EL (cell line): ENCODE measurements at places on chromosomes 5 and 9.

GRCh38 chr5:163658702-163659567 lies 153.5 kb downstream of the MAT2B start:
- no peak for DNase-seq

DNA sequence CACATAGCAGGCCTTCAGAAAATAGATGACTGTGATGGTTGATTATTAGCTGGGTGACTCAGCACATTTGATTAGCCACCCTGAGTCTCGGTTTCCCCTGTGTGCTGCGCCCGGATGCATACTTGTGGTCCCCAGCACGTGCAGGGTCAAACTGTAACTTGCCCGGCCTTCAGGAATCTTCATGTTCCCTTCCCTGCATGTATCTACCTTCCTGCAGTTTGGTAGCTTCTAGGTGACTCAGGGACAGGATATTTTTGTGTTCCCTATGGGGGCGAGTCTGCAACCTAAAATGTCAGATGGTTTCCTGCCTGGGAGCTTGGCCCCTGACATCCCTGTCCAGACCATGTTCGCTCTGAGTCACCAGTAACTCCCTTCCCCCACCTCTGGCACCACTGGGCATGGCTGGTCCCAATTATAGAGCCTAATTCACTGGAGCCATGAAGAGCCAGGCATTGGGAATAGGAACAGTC lies 13.2 kb downstream of the PTGS1 start:
- peak; percentile 93 for DNase-seq

- DNase-seq = no peak
Measured at GRCh38 chr5:16296946-16297345, 117.4 kb upstream of the MARCHF11 start.

GRCh38 chr5:2747363-2748162 lies 3.9 kb downstream of the IRX2 start:
- DNase-seq = no peak

DNA sequence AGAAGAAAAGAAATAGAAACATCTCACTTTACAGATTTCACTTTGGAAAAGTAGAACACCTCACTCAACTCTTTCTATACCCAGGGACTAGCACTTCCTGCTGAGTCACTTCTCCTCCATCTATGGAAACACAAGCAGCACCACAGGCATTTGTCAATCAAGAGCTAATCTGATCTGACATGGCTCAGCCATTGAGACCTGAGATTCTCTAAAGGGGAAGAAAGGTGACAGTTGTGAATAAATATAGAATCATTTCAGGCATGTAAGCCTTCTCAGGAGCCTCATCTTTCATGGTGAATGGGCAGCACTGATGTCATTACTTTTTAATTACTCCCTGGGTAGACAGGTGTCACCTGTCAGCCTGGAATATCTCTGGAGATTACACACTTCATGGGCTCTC lies 559.8 kb downstream of the HINT1 start:
- no peak for DNase-seq

GRCh38 chr5:108649646-108650045 lies 98.1 kb upstream of the FER start:
- DNase-seq = no peak

DNA sequence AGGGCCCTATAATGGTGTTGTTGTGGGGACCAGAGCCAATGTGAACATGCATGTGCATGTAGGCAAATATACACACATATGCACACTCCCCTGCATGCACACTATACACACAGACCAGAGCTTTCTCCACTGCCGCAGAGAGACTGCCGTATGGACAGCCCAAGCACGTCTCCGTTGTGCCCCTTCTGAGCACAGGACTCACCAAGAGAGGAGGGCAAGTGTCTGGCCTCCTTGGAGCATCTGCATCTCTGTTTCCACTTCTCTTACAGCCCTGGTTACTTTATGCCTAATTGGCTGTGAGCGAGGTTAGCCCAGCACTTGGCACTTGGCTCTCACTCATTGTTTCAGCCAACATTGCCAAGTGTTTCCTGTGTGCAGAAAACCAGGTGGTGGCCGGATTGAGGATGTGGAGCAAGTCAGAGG lies 30.4 kb downstream of the CSF2 start:
- peak; percentile 20 for DNase-seq

DNA sequence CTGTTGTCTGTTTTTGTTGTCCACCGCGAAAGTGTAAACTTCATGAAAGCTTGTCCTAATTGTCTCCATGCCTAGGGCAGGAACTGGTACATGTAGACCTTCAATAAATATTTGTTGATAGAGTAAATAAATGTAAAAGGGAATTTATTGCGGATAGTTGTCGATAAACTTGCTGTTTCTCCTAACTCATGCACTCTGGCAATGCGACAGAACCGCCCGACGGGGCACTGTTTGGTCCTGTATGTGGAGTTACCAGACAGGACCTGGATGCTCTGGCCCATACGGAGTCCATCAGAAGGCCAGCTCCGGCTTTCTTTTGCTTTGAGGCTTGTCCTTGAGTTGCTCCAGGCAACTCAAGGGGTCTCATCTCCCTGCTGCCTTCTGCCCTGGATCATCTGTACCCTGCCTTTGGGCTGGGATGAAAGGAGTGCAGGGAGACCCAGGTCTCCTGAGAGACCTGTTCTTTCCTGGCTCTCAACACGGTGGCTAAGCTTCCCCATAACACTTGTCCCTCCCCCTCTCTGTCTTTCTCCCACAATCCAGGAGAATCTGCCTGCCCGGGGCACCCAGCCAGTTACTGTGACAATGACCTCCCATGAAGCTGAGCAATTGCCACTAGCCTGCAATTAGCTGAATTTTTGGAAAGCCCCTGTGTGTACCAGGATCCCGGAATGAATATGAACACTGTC lies 149.5 kb upstream of the PTCH1 start:
- DNase-seq = no peak

- no peak for DNase-seq
Measured at GRCh38 chr9:99626426-99626825, 195.3 kb upstream of the NR4A3 start.

- no peak for DNase-seq
Measured at GRCh38 chr5:2196416-2196815, 313.7 kb upstream of the IRX4 start.

GRCh38 chr5:158785397-158785796 lies 314.3 kb downstream of the EBF1 start:
- DNase-seq = no peak

DNA sequence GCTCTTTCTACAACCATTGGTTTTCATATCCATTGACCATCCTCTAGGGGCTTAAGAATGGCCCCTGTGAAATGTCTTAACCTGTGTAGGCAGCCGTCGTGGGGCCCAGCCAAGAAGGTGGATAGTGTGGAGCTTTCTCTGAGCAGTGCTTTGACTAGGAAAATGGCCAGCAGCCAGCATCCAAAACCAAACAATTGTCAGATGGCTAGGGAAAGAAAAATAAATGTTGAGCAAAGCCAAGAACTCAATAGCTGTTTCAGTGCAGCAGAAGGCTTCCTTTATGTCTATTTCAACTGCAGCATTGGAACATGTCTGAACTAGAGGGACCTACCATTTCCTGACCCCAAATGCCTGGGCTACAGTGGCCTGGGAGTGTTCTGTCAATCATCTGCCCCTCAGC lies 374.9 kb downstream of the TLE4 start:
- no peak for DNase-seq

DNA sequence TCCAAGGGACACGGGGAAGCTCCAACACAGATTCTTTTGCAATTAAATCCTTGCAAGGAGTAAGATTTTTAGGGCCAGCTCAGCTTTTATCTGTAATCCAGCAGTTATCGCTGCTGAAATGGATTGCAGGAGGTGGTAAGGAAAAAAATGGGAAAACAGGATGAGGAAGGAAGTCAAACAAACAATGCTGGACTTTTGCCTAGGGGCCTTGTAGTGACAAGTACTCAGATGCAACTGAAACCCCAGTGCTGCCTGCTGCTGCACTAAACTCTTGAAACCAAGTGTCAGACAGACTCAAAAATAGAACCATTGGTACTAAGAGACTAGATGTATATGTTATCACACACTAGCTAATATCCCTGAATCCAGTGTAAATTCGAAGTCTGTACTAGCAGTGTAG lies 309.2 kb downstream of the CTNND2 start:
- DNase-seq = no peak

DNA sequence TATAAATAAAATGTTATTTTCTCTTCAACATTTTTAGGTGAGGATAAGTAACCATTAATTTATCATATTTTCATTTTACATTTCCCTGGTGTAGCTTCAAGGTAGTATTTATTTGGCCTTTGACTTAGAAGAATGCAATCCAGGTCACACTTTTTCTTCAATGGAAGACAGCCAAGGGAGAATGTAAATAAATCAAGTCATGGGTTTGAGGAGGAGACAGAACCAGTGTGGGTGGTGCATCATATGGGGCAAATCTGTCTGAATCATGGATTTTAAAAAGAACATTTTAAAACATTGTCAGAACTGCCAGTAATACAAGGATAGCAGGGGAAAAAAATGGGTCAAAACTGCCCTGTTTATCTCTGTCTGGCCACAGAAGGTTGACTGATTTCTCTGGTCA lies 229.5 kb downstream of the FAM114A2 start:
- no peak for DNase-seq

DNA sequence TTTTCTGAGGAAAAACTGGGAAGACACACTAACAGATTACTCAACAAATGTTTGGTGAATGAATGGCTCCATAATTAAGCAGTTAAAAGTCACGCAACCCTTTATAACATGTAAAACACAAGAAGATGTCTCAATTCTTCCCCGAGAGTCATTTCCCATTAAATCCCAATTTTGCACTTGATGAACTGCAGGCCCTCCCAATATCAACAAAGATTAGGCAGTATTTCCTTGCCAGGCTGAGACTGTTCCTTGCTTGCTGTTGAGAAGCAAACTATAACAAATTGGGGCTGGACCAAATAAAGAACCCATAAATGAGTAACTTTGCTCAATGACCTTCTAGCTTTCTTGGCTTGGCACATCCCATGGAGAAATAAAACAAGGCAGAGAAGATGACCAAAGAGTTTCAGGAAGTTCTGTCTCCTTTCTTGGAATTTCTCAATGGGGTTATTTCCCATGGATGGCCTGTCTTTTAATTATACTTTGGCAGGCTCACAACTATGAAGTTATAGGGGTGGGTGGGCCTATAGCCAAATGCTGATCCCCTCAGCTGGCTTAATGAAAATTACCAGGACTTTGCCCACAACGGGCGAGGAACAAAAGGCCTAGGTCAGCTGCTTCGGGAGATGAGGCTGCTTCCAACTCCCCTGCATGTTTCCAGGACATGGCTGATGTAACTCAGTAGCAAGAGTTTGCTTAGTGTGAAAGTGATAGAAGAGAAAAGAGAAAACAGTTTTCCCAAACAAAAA lies 243.1 kb upstream of the RFX3 start:
- DNase-seq = peak; percentile 51

GRCh38 chr9:77673941-77674791 lies 26.0 kb upstream of the GNA14 start:
- DNase-seq = no peak

DNA sequence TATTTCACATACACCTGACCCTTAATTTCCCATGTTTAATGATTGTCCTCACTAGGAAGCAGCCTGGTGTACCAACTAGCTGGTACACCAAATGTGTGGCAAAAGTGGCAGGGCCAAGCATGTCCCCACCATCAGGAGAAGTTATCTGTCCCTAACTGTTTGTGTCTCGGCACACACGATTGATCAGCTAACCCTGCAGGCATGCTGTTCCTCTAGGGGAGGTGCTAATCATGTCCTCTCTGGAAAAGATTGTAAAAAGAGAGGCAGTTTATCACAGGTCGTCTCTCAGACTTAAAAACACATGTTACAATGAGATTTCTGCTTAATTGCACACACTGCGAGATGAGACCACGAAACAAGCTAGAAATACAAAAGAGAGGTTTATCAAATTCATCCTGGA lies 342.7 kb downstream of the DIRAS2 start:
- DNase-seq = no peak

DNA sequence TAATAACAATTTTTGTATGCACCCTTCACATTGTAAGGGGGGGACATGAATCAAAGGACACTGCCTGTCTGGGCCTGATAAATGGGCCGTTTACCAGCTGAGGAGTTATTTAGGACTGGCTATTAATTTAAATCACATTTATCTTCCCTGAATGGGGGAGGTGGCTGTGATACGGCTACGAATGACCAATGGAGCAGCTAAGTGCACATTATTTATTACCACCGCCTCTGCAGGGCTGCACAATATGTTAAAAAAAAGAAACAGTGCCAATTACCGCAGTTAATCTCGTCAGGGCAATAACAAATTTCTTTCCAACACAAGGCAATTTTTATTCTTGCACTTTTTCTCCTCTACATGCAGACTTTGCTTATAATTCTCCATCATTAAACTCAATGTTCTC lies 318.4 kb downstream of the IRX2 start:
- DNase-seq = no peak

DNA sequence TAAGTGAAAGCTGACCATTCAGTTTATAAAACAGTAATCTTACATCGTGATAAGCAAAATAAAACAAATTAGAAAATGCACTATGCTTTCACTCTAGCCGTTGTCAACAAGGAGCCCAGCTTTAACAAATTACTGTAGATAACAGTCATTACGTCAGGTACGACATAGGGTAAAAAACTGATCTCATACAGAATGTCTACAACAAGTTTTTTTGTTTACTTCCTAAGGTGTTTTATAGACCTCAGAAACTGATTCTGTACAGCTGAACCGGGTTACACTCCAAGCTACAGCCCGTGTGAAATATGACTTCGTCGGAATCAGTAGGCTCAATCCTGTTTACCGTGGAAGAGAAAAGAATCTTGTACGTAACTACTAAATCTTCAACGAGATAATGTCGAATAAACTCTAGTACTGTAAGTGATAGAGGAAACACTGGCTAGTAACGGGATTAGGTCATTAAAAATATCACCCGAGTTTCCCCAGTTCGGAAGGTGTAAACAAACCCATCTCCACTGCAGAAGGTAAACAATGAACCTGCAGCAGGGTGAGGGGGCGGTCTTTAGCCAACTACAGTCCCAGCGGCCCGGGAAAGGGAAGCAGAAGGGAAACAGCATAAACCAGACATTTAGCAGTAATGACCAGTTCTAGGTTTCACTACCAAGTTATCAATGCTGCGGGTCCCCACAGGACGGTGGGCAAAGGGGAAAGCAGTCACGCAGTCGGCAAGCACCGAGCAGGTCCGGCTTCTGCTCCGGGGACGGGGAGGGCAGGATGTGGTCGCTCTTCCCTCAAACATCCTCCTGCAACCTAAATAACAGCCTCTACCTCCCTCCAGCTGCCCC lies 1.1 kb downstream of the RICTOR start:
- DNase-seq = peak; percentile 63

- peak; percentile 69 for DNase-seq
Measured at GRCh38 chr9:82934949-82935348, 128.0 kb downstream of the RASEF start.

GRCh38 chr5:86968301-86968753 lies 299.4 kb upstream of the RASA1 start:
- peak; percentile 62 for DNase-seq
